ENCODE measurements at places on chromosomes 1 and 21.

GRCh38 chr1:178632653-178633052, 92.4 kb upstream of the RALGPS2 start:
- no peak for DNase-seq

DNA sequence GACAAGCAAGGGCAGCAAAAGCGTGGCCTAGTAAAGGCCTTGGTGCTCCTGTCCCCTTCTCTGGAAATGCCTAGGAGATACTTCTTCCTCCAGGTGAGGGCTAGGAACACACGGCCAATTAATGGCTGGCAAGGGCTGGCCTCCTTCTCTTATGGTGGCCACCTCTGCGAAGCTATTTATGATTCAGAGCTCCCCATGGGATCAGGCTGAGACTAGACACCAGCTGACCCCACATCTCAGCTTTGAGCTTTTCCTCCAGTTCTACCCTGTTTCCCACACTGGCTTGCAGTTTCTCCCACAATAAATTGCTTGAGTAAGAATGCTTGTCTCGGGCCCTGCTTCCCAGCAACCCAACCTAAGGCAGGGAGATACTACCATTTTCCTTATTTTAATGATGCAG, 53.7 kb downstream of the CAMK2N1 start:
- DNase-seq: no peak

DNA sequence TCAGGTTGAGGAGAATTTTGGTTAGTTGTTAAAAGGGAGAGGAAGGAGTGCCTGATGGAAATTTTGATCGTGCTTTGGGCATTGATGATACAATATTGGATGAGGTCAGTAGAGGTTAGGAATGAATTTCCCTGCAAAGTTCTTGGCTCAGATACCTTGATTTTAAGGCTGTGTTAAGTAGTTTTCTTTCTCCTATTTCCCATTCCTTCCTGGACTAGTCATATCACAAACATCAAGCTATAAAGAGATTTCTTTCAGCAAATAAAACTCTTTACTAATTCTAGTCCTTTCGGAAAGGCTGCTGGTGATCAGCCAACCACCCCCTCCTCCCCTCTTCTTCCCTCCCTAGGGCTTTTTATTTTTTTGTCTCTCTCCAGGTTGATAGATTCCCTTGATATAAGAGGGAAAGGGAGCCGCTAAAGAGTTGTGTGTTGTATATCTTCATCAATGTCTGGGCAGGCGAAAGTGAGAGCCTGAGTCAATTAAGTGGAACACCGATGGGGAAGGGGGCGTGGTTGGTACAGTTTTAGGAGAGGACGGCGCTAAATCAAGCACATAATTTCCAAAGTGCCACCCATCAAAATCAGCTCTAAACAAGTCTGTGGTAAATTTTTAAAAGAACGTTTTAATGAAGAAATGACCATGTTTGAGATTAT, 100.1 kb upstream of the PLXNA2 start:
- DNase-seq: no peak

DNA sequence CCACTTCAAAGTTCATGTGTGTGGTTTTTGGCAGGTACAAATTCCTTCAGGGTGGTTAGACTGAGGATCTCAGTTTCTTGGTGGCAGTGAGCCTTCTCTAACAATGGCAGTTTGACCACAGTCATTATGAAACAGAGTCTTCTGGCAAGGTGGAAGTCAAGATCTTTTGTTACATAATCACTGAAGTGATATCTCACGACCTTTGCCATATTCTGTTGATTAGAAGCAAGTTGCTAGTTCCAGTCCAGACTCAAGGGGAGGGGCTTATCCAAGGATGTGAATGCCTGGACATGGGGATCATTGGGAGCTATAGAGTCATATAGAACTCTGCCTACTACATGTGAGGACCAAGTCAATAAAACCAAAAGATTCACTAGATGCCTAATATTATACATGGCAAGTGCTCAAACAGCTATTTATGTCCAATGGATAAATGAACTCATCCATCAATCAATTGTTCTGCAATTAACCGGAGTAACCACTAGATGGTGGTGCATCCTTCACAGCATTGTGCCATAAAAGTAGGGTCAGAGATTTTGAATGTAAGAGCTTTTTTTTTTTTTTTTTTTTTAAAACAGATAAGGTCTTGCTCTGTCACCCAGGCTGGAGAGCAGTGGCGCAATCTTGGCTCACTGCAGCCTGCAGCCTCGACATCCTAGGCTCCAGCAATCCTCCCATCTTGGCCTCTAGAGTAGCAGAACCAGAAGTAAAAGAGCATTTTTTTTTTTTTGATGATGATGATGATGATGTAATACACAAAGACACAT, 131.9 kb downstream of the CRB1 start:
- DNase-seq: peak; percentile 20

Measured in fibroblast of skin of left quadriceps (primary cell).